Myometrial cell (primary cell): ENCODE measurements at places on chromosomes 7 and 10. TPM values are rescaled to one million over a fixed set of nuclear protein-coding genes. Genes with fewer than 3 reads are reported as not detected.

Gene CISD1
- total RNA-seq = 44.3 and 47.6 TPM in 2 replicates

Gene EEF1AKMT2
- 12.1 and 20.2 TPM in 2 replicates for total RNA-seq

Gene GIMAP6
- total RNA-seq = not detected in 2 replicates

Gene GIMAP5
- not detected in 2 replicates for total RNA-seq

Gene C7orf33
- total RNA-seq = not detected in 2 replicates

Gene HOGA1
- total RNA-seq = under 0.01 and 2.1 TPM in 2 replicates

Gene HSPA12A
- total RNA-seq = 8.6 and 12.4 TPM in 2 replicates

Gene CTTNBP2
- total RNA-seq = 0.18 TPM in 1 of 2 replicates, not detected in the other

Gene GPR26
- not detected in 2 replicates for total RNA-seq

Gene SORBS1
- total RNA-seq = 0.35 and 0.86 TPM in 2 replicates

Gene TEX47
- total RNA-seq = not detected in 2 replicates

Gene ACTL6B
- total RNA-seq = not detected in 2 replicates

Gene STAG3
- 0.29 and 0.35 TPM in 2 replicates for total RNA-seq

Gene PTTG1IP2
- total RNA-seq = not detected in 2 replicates

Gene CDHR1
- total RNA-seq = under 0.01 and 0.58 TPM in 2 replicates

Gene AGR3
- not detected in 2 replicates for total RNA-seq

Gene CRYGN
- not detected in 2 replicates for total RNA-seq

Gene ANKRD2
- 0.29 TPM in 1 of 2 replicates, not detected in the other for total RNA-seq

Gene ATOH7
- total RNA-seq = not detected in 2 replicates

Gene IDI2
- not detected in 2 replicates for total RNA-seq

Gene OR2A12
- total RNA-seq = not detected in 2 replicates

Gene ST8SIA6
- under 0.01 TPM in 1 of 2 replicates, not detected in the other for total RNA-seq

Gene TMEM140
- 6.9 and 9.2 TPM in 2 replicates for total RNA-seq

Gene LZTS2
- 81.7 and 109 TPM in 2 replicates for total RNA-seq

Gene ZNF239
- total RNA-seq = 2.0 and 5.1 TPM in 2 replicates

Gene NCF1
- not detected in 2 replicates for total RNA-seq

Gene CYP3A4
- not detected in 2 replicates for total RNA-seq

Gene LRRC17
- total RNA-seq = 104 and 108 TPM in 2 replicates

Gene BHLHA15
- total RNA-seq = 0.71 TPM in 1 of 2 replicates, not detected in the other

Gene PRPF18
- total RNA-seq = 16.1 and 20.9 TPM in 2 replicates

Gene TWIST1
- 19.1 and 27.1 TPM in 2 replicates for total RNA-seq

Gene RASA4B
- 3.2 and 5.8 TPM in 2 replicates for total RNA-seq

Gene SPDYE9
- total RNA-seq = not detected in 2 replicates

Gene OR9A2
- not detected in 2 replicates for total RNA-seq
